ENCODE measurements at places on chromosomes 5 and 9.

DNA sequence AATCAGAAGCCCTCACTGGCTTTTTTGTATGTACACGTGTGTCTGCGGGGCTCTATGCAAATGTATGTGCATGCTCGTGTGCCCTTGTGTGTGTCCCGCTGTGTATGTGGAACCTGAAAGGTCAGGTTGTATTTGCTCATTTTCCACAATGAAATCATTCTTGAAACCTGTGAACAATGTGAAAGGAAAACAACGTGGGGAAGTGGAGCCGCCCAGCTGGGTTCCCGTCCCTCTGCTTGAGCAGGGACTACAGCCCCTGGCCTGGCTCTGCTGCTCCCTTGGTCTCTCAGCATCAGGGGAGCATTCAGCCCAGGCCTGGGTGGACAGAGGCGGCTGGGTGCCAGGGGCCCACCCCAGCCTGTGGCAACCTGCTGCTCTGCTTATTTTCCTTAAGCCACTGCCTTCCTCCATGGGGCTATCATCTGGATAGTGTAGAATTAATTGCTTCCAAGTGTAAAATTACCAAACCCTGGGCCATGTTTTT lies 3.0 kb downstream of the ECSCR start:
- DNase-seq: no peak

DNA sequence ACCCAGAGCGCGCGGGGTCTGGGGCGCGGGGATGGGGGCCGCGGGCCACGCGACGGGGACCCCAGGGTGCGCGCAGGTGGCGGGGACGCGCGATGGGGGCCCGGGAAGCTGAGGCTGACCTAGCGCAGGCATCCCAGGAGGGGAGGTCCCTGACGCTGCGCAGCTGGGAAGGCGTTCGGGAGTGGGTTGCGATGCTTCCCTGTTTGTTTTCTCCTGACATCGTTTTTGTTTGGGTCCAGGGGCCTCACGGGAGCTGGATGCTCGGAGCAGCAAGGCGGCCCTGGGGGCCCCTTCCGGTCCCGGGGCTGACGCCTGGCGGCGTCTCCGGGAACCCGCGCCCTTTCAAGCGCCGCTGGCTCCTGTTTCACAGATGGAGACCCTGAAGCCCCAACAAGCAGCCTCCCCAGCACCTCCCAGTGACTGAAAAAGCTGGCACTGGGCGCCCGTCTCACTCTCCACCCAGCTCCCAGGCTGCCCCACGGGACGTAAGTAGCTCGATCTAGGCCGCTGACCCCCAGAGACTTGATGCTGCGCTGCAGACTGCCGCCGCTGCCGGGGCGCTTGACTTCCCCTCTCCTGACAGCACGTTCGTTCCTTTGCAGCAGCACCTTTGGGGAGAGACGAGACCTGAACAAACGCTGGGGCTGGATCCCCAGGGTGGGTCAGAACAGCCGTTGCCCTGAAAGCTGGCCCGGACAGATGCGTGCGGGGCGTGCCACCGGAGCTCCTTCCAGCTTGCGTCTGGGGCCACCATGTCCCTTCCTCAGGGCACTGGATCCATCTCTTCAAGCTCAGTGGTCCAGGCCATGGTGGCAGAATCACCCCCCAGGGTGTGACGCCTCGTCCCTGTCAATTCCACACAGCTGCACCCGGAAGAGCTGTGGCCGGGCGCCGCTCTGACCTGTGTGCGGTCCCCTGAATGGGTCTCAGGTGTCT lies 593 bp downstream of the BRD3OS start:
- no peak for DNase-seq

DNA sequence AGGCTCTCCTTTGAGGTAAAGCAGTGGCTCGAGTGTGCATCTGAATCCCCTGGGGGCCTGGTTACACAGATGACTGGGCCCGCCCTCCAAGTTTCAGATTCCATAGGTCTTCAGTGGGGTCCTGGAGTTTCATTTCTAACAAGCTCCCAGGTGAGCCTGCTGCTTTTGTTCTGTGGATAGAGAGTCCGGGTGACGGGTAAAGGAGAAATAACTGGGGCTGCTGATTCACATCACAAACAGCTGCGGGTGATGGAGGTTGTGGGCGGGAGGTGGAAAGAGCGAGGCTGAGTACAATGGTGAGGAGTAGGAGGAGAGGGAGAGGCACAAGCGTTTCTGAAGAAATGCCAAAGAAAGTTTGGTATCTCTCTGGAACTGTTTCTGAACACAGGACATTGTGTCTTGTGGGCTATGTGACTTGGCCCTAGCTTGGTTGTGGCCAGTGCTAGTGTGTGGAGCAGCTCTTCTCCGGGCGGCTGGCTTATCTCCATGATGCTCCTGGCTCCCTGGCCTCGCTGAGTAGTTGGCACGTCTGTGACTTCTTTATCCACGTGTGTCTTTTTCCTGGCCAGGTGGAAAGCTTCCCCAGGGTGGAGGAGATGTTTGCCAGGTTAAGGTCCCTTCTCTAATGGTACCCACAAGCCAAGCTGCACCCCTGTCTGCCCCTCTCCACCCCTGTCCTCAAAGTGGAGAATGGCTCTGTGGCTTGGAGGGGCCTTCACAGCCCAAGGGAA lies 61.7 kb downstream of the HSPA4 start:
- DNase-seq: peak; percentile 67

GRCh38 chr9:70569070-70569772 lies 154.8 kb upstream of the KLF9 start:
- no peak for DNase-seq

DNA sequence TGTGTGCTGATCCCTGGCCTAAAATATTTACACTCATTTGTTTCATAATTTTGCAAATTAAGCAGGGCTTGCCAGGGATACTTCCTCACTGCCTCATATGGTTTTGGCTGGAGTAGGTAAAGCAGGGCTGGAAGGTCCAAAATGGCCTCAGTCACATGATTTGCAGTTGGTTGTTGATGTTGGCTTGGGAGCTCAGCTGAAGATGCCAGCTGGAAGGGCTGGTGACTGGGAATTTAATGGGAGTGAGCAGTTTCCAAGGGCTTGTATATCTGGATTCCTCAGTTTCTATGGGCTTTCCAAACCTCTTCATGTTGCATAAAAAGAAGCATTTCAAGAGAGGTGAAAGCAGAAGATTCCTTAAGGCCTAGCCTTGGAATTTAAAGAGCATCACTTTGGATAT lies 729.3 kb downstream of the CDH18 start:
- no peak for DNase-seq

DNA sequence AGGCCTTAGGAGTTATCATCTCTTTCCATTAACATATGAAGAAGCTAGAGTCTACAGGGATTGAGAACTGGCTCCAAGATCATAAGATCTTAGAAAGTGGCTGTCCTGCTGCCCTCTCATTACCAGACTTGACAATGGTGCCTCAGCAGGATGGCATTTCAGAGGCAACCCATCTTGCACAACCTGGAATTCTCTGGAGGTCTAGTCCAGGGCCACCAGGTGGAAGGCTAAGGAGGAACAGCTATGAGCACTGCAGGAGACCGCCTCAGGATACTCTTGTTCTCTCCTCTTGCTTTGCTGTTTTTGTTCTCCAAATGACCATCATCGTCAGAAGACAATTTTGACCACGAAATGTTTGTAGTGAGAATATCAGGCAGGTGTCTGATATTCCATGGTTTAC lies 322.6 kb downstream of the FBXL17 start:
- DNase-seq: no peak

DNA sequence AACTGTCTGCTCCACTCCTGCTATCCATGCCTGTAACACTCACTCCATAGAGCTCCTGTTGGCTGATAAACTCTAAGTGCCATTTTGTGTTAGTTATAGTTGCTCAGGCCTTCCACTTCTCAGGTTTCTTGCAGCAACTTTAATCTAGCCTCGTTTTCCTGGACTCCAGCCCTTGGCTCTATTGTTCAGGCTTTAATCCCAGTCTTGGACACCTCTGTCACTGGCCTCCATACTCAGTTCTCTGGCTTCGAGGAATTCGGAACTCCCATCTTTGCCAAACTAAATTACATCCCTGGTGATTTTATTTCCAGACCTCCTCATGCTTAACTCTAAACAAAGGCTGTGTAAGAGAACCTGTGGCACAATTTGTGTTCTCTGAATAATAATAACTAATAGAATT lies 39.8 kb downstream of the EMB start:
- no peak for DNase-seq

GRCh38 chr5:140216478-140217074 lies 41.6 kb downstream of the CYSTM1 start:
- no peak for DNase-seq

- no peak for DNase-seq
These were observed 41.5 kb downstream of the ANKRD55 start for GRCh38 chr5:56191656-56192055.

DNA sequence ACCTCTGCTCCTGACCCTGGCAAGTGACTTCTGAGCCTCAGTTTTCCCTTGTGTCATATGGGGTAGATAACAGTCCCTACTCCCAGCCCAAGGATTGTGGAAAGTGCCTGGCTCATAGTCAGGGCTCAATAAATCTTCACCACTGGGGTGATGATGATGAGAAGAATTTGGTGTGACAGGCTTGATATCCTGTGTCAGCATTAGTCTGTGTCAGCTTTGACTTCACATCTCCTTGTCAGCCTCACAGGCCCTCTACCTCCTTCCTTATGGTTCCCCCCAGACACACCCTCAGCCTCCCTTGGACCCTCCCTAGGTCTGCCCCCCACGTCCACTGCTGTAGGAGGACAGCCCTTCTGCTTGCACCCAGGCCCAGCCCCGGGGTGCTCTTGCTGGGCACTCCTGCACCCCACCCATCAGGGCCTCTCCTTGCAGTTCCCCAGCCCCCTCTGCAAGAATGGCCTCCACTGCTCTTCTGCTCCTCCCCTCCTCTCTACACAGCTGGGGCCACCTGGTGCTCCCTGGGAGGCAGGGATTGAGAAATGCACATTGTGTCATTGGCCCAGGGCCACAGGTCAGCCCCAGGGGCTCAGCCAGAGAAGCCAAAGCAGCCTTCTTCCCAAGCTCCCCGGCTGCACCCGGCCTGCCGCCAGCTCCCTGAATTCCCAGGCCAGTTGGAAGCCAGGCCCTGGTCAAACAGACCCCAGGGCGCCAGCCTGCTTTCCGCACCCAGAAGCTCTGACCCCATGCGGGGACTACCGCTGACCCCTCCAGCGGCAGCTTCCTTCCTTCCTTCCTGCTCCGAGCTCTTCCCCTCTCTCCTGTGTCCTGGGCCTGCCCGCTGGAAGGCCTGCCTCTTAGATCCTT lies 7.7 kb downstream of the FGFR4 start:
- DNase-seq: no peak

- no peak for DNase-seq
These were observed 11.5 kb downstream of the SLC6A19 start for GRCh38 chr5:1212881-1213280.

DNA sequence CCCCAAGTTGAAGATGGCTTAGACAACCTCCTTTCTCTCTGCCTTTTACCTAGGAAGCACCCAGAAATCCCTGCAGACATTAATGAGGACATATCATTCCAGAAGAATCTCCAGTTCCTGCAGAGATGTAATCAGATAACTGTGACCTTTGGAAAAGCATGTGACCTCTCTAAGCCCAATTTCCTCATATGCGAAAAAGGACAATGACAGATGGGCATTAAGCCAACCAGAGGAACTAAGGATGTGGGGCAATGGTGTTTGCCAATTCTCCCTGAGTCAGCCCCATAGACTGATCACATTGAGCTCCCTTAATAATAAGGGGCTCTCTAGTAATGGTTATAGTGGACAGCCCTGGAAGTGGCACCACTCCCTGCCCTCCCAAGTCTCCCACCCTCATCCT lies 10.1 kb upstream of the FOXI1 start:
- DNase-seq: no peak
